ENCODE measurements at places on chromosomes 5 and 9.

DNA sequence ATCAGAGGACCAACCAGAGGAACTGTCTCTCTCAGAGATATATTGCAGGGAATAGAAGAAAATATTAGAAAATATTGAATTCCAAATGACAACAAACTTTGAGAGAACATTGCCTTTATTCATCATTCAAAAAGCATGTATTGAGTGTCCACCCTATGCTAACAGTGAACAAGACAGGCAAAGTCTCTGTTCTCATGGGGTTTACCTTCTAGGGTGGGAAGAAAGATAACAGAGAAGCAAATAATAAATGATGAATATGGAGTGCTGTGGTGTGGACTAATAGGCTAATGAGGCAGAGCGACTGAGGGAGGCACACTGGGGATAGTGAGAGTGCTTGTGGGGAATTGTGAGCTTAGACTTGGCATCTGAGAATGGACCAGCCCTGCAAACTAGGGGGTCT is 43.4 kb upstream of the SHB start:
- no peak for DNase-seq

GRCh38 chr5:131521252-131521651 is 113.8 kb downstream of the RAPGEF6 start:
- no peak for DNase-seq

DNA sequence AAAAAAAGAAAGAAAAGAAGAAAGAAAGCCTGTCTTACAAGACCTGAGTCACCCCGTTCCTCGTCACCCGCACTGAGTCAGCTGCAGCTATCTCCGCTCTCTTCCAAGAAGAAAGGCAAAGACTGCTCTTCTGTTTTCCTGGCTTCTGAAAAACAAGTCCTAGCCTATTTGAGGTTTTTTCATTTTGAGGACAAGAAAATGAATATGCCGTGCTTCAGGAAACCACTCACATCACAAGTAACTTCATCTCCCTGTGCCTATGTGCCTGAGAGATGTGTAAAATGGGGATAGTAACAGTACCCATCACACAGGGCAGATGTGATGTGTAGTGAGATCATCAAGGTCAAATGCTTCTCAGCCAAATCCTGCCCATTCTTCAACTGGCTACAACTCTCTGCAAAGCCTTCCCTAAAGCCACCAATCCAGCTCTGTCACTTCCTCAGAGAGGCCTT is 78.4 kb downstream of the GLDC start:
- DNase-seq, result no peak

- DNase-seq, result no peak
These were observed 356.0 kb upstream of the SEMA6A start for GRCh38 chr5:116930616-116931015.

GRCh38 chr5:123273984-123274383 is 149.2 kb downstream of the CEP120 start:
- no peak for DNase-seq

DNA sequence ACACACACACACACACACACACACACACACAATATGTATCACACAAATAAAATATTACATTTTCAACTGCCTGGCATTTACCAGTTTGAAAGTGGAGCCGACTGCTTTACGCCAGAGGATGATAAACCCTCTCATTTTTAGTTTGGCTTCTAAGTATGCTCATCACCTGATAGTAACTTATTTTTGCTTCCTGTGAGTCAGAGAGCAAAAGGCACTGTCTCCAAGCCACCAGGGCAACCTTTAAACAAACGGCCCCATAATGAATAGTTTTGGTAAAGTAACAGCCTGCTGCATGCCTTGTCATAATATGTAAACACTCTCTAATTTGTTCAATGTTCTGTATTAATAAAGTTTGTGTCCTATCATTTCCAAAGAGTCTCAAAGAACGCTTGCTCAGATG is 26.9 kb downstream of the KLF4 start:
- no peak for DNase-seq

GRCh38 chr5:67240846-67241245 is 44.2 kb upstream of the CD180 start:
- no peak for DNase-seq

GRCh38 chr5:108686676-108687075 is 61.0 kb upstream of the FER start:
- no peak for DNase-seq

DNA sequence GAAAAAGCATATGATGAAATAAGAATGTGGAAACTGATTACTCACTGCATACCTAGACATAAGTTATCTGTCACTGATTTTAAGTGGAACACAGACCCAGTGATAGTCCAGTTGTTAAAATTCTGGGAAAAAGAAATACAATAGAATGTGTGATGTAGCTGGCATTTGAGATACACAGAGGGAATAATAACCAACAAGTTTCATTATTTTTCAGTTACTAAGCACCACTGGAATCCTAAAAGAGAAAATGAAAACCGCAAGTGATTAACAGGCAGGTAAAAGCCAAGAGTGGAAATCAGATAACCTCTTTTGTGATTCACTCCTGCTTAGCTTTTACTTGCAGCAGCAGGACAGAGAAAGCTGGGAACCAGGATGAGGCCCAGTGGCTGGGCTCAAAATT is 994.0 kb upstream of the SEMA6A start:
- no peak for DNase-seq

- no peak for DNase-seq
These were observed 25.0 kb upstream of the OCLN start for GRCh38 chr5:69467442-69468225.

DNA sequence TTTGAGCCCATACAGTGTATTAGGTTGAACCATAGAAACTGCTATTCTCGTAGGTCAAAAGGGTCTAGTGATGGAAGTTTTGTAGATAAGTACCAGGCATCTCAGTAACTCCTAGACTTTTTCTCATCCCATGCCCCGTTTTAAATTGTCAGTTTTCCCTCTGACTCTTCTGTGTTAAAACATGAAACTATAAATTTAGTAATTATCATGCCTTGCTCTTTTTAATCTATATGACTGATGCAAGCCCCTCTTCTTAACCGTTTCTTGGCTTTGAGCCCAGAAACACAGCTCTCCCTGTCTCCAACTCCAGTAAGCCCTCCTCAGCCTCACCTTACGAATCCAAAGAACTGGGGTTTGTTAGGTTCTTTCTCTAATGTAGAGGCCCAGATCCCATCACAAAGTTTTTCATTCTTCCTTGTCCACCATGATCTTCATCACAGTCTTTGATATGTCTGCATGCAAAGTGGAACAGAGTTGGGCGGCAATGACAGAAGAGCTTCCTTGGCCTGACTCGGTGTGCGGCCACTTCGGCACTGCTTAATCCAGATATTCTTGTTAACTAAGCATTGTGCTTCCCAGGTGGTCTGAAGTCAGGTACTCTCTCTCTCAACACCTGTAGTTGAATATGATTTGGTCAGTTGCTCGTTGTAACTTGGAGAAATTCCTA is 21.1 kb downstream of the RGMB start:
- DNase-seq, result no peak

DNA sequence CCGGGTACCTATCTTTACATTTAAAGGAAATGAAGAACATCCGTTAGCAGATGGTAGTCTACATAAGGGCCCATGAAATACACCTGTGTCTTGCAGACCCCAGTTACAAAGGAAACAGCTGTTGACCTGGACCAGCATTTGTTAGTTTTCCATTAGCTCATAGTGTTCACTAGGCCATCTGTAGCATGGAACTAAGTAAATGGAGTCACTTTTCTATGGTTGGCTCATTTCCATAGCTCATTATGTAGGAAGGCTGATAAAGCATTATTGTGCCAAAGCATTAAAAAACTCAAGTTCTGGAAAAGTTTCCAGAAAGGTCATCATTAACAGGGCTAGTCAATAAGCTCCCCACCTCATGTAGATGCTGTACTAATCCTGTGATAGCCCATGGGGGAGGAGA is 62.1 kb downstream of the PCSK1 start:
- DNase-seq, result peak; percentile 45

GRCh38 chr9:29339387-29339786 is 1766.1 kb upstream of the C9orf72 start:
- DNase-seq, result peak; percentile 5

- DNase-seq, result no peak
These were observed 73.1 kb downstream of the PBX3 start for GRCh38 chr9:125820100-125820804.

- DNase-seq, result no peak
These were observed 143.3 kb upstream of the LMX1B start for GRCh38 chr9:126470241-126470993.

Data from NCI-H2171 (cell line).